Suprapubic skin (tissue), 4 donors: ENCODE measurements at places on chromosomes 12 and 14. TPM values are rescaled to one million over a fixed set of nuclear protein-coding genes. Genes with fewer than 3 reads are reported as not detected.
A peak's percentile ranks its signal among the peaks of the same experiment; 100 is the strongest.

Gene PRH2
- 2.1 TPM for total RNA-seq

Gene POTEM
- total RNA-seq = not detected

Gene RIN3
- 2.1 TPM for total RNA-seq

Gene SLC35F4
- not detected for total RNA-seq

- no peak overlapping the region for H3K4me3 ChIP-seq
- DNase-seq = peak; percentile 46
- H3K27ac ChIP-seq = no peak overlapping the region
- no peaks in the 10 kb centered on the region for H3K36me3 ChIP-seq
- peaks cover 29% of the 10 kb centered on the region for H3K4me1 ChIP-seq
Observed at GRCh38 chr14:74645756-74646470, 33.9 kb upstream of the LTBP2 start.

GRCh38 chr14:69044965-69045555 is 66.0 kb upstream of the ACTN1 start:
- no peaks in the 10 kb centered on the region for H3K27me3 ChIP-seq
- H3K4me1 ChIP-seq = peaks cover 72% of the 10 kb centered on the region
- H3K27ac ChIP-seq = peak overlapping the region; percentile 86
- H3K36me3 ChIP-seq = no peaks in the 10 kb centered on the region

DNA sequence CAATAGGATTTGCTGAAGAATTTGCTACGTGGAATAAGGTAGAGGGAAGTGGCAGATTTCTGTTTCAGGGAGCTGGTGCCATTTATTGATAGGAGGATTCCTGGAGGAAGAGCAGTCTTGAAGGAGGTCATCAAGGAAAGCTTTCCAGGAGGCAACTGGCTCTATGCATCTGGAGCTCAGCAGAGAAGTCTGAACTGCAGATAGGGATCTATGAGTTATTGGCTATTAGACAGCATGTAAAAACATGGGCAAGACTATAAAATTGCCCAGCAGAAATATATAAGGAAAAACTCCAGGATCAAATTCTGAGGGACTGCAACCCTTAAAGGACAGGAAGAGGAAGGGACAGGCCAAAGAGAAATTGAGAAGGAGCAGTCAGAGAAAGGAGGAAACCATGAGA is 8.9 kb upstream of the RAP1B start:
- H3K36me3 ChIP-seq = no peaks in the 10 kb centered on the region
- H3K27ac ChIP-seq = no peak overlapping the region
- DNase-seq = no peak
- H3K4me3 ChIP-seq = no peak overlapping the region

DNA sequence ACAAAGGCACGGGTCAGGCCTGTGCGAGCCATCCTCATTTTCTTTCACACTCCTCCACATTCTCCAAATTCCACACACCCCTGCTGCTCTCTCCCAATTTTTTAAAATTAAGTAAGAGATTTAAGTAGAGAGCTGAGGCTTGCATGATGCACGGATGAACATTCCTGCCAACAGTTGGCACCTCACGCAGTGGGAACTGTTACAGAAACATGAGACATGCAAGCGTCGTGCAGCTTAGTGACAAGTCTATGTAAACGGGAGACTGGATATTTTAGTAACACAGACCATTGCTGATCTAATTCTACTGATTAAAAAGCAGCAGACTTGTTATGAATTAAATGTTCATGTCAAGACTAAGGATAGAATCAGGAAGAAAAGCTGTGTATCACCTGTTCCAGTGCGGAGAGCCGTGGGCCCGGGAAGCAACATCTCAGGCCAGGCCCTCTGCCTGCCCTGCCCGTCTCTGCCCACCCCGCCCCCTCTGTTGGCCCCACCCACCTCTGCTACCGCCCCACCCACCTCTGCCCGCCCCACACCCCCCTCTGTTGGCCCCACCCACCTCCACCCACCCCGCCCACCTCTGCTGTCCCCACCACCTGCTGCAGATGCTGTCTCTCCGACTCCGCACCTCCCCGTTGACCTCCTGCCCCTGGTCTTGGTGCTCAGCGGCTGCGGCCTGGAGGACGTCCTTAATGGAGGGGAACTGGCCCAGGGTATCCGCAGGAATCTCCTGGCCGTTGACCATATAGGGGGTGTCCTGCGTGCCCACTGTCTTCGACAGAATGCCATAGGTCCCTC is 21.2 kb downstream of the GOLGA3 start:
- H3K27me3 ChIP-seq = no peaks in the 10 kb centered on the region
- H3K27ac ChIP-seq = no peak overlapping the region
- H3K36me3 ChIP-seq = peaks cover 86% of the 10 kb centered on the region
- H3K4me1 ChIP-seq = no peaks in the 10 kb centered on the region

DNA sequence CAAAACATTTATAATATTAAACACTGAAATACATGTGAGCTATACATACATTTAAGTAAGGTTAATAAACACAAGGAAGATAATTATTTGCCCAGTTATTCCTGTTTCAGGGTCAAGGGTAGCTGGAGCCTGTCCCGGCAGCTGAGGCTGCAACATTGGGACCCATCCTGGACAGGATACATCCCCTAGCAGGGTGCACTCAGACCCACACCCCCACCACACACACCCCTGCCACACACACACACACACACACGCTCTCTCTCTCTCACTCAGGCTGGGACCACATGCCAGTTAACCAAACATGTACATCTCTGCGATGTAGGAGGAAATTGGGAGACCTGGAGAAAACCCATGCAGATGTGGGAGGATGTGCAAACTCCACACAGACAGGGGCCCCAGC is 112.6 kb upstream of the TMCC3 start:
- H3K27me3 ChIP-seq = no peaks in the 10 kb centered on the region
- H3K36me3 ChIP-seq = no peaks in the 10 kb centered on the region
- H3K27ac ChIP-seq = no peak overlapping the region

DNA sequence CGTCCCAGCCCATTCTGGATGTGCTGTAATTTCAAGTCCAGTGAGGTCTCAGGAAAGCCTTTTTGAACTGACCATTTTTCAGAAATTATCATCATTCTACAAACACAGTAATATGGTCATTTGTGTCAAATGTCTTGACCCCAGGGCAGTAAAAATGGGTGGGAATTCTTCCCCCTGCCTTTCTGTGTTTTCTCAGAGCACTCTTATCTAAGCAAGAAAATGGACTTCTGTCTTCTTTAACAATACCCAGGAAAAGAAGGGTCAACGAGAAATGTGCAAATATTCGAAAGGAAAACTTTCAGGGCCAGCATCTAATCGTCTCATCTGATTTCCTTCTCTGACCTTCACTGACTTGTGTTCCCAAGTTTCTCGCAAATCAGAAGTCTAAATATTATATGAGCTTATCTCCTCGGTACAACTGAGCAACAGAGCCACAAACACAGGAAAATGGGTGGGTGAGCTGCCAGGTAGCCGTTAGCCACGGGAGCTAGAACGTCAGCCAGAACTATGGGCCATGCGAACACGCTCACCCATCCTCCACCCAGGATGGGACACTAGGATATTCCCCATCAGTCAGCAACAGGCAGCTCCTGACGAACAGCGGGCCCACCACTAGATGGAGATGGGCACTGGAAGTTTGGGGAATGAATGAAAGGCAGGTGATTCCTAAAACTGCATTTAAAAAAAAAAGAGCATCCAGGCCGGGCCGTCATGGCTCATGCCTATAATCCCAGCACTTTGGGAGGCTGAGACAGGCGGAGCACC is 57.1 kb downstream of the VWF start:
- peaks cover 48% of the 10 kb centered on the region for H3K4me1 ChIP-seq
- no peaks in the 10 kb centered on the region for H3K27me3 ChIP-seq
- no peak overlapping the region for H3K4me3 ChIP-seq

- no peak for DNase-seq
- H3K4me1 ChIP-seq = peaks cover 37% of the 10 kb centered on the region
- H3K27ac ChIP-seq = no peak overlapping the region
- H3K36me3 ChIP-seq = peaks cover 5% of the 10 kb centered on the region
- H3K27me3 ChIP-seq = no peaks in the 10 kb centered on the region
Observed at GRCh38 chr12:51924551-51925319, 17.4 kb downstream of the ACVRL1 start.

DNA sequence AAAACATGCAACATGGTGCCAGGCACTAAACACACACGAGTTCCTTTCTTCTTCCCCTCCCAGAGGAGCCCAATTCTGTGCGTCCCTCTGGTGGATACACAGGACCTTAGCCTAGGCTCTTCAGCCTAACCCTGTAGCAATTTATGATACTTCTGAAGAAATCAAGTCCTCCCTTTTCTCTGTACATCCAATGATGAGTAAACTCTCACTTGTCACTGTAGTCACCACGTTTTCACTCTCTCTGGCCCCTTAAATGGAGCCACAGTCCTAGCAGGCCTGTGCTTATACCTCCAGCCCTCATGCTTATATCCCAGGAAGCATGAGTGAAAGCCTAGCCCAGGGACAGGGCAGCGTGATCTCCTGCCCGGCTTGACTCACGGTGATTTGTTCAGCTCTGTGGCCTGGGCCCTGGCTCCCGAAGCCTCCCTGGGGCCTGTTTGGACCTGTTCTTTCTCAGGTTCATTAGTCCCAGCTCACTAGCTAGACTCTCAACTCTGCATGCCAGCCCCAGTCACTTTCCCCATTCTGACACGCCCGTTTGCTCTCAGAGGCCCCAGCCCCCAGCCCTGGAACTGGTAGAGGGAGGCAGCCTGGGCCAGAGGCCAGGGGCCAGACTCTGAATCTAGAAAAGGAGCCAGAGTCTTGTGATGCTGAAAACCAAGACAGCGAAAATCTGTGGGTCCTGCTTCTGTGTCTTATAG is 24.1 kb upstream of the PLEKHG3 start:
- H3K27ac ChIP-seq = peak overlapping the region; percentile 77
- no peaks in the 10 kb centered on the region for H3K27me3 ChIP-seq
- H3K4me3 ChIP-seq = no peak overlapping the region
- no peaks in the 10 kb centered on the region for H3K36me3 ChIP-seq

- peaks cover 66% of the 10 kb centered on the region for H3K27me3 ChIP-seq
- H3K4me1 ChIP-seq = peaks cover 5% of the 10 kb centered on the region
Observed at GRCh38 chr14:104637546-104638003, 33.0 kb upstream of the TMEM179 start.

- DNase-seq = no peak
- H3K27me3 ChIP-seq = no peaks in the 10 kb centered on the region
Observed at GRCh38 chr12:95790917-95791849, 619 bp upstream of the NTN4 start.

GRCh38 chr12:53750812-53751335 is 905 bp downstream of the CISTR start:
- H3K4me3 ChIP-seq = peak overlapping the region; percentile 51
- H3K27ac ChIP-seq = no peak overlapping the region
- peaks cover 31% of the 10 kb centered on the region for H3K27me3 ChIP-seq

DNA sequence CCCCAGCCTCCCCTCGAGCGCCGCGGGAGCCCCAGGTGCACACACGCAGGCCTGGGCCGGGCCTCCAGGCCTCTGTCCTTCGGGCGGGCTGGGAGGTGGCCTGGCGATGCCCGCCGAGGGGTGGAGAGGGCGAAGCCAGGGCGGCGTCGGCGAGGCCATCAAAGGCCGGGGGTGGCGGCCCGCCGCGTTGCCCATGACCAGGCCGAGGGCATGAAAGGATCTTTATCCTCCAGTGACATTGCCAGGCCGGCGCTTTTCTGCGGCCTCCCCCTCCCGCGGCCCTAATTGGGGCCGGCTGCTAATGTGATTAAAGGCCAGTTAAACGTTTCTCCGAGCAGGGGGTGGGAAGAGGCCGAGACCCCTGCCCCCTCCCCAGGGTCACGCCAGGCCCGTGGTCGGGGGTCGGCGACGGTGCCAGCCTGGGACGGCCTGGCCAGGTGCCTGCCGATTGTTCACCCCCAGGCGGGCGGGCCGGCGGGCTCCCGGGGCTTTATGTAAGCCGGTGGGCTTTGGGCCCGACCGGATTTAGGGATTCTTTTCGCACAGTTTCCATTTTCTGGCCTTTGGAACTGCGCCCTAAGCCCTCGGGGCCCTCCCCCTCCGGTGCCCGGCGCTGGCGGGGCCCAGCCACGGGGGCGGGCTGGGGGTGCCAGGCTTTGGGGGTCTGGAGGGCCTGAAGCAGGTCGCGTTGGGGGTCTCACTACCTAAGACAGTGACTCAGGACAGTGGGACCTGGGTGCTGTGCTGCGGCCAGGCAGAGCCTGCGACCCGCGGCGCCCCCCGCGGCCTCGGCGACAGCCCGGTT is 103.2 kb upstream of the DIO3 start:
- peaks cover 16% of the 10 kb centered on the region for H3K4me1 ChIP-seq
- peaks cover 79% of the 10 kb centered on the region for H3K27me3 ChIP-seq
- peak overlapping the region; percentile 24 for H3K4me3 ChIP-seq
- DNase-seq = no peak
- no peak overlapping the region for H3K27ac ChIP-seq

DNA sequence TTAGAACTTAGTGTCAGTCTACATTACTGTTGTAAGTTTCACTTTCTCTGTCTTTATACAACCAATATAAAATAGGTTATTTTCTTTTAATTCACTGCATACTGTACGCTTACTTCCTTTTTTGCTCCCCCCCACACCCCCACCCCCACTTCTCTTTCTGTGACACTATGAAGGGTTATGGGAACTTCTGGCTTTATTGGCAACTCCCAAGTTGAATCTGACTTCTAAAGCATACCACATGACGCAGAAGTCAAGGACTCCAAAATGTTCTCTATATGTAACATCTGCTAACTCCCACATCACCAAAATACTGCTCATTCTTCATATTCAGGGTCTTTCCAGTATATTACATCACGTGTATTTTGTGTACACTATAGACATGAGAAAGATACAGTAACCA is 81.2 kb upstream of the ATXN7L3B start:
- DNase-seq = no peak
- no peak overlapping the region for H3K27ac ChIP-seq
- no peaks in the 10 kb centered on the region for H3K36me3 ChIP-seq

DNA sequence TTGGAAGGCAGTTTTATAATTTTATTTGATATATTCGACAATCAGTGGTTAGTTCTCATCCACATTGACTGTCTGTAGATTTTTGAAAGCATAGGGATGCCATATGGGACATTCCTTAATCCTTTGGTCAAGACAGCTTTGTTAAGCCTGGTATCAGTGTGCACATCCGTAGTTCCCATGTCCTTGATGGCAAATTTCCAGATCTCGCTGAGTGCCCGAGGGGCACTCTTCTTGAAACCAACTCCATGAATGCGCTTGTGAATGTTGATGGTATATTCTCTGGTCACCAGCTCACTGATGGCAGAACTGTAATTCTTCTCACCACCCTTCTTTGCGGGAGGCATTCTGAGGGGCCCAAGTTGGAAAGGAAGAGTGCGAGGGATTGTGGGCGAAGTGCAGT is 6.1 kb upstream of the DENND5B start:
- DNase-seq = no peak
- no peak overlapping the region for H3K27ac ChIP-seq
- no peak overlapping the region for H3K4me3 ChIP-seq

DNA sequence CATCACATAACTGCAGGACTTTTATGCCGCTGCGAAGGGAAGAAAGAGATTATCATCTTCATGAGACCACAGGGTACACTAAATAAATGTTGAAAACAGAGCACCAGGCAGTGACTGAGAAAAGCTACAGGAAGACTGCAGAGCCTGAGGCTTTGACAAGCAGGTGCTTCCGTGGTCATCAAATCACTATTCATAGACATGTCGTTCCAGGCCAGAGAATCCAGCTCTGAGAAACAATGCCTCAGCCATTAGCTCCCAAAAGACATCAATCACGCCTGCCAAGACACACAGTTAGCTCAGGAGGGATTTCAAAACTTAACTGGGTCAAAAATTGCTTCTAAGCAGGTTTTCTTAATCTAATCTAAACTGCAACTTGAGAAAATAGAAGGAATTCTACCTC is 47.2 kb upstream of the GARIN6 start:
- H3K4me3 ChIP-seq = no peak overlapping the region
- DNase-seq = no peak
- no peaks in the 10 kb centered on the region for H3K27me3 ChIP-seq
